Osteocyte (in vitro differentiated cells): ENCODE measurements at places on chromosomes 5 and 9. TPM values are rescaled to one million over a fixed set of nuclear protein-coding genes. Genes with fewer than 3 reads are reported as not detected.
A peak's percentile ranks its signal among the peaks of the same experiment; 100 is the strongest.

DNA sequence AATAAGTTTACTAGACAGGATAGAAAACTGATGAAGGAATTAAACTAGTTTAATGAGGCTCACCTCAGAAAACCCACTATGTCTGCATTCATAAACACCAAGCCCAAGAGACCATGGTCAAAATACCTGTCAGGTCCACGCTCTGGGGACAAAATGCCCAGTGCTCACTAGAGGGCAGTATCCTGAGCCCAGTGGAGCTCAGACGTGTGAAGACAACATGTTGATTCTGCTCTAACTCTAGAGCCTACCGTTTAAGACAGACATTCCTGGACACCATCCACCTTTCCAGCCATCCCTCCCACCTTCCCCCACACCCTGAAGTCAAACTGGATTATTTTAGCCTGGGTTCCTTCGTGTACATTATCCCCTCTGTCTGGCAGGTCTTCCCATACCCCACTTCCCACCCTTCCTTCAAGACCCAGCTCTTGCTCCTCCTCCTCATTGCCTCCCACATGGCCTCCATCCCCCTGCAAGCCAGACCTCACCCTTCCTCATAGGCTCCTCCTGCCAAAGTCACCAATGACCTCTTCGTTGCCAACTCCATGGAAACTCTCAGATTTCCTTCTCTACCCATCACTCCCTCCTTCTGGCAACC lies 142.3 kb upstream of the FSTL4 start:
- peak; percentile 49 for DNase-seq

DNA sequence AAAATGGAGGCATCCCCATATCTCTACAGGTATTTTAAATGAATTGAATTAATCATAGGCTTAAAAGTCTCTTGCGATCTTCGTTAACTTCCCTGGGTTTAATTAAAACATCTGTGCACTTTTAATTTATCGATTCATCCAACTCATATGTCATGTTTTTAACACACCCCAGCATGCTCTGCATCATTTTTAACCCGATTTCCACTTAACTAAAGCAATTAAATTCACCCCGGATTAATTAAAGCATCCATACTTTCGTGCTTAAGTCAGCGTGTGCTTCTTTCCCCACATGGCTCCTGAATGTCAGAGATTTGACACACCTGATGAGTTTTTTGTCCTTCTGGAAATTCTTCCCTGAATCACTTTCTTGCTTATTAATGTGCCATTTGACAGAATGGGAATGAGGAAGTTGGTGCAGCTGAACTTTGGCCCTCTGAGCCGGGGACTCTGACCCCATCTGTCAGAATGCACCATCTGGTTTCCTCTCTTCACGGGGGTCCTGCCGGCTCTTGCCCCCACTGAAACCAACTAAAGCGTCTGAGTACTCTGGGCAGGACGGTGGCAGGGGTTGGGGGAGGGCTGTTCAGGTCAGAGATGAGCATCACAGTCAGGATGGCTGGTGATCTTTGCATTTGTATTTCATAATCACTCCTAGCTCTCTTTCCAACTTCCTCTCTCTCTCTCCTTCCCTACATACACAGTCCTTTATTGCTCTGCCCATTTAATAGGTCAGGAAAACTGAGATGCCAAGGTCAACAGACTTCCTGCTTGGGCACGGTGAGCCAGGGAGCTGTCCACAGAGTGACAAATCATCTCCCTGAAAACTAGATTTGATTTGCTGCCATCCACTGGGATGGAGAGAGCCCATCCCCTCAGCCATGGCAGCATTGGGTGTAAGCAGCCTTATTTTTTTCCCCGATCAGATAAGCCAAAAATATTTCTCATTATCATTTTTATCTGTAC lies 180.3 kb upstream of the WWC1 start:
- DNase-seq: no peak

DNA sequence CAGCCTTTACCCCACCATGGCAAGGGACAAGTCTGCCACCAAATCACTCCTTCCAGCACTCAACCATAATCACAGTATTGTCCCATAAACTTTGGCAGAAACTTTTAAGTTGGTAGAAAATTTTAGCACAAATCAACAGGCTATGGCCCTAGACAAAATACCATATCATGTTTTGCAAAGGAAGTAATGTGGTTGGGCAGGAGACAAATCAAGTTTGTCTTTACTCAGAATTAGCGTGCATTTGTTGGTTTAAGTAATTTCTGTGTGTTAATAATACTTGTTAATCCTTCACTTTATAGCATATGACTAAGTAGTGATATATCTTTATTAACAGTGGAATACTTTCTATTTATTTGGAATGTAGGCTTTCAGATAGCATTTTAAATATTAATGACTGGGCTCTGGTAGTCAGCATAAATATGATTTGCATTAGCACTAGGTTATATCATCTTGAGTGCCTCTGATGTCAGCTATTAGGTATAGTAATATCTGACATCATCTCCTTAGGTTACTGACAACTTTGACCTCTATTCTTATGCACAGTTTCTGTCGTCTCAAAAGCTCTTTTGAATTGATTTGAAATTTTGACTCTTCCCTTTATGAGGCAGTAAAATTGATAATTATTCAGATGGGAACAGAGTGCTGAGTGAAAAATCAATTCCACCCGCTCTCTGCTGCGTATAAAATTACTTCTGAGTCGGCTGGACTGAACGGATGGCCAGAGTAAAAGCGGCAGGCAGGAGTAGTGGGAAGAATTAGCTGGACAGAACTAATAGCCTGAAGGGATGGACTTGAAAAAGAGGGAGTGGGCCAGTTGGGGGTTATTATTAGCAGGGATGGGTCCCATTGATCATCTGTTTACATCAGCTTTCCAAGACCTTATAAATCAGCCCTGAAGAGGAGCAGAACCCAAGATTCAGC lies 40.1 kb upstream of the TLX3 start:
- DNase-seq: no peak

DNA sequence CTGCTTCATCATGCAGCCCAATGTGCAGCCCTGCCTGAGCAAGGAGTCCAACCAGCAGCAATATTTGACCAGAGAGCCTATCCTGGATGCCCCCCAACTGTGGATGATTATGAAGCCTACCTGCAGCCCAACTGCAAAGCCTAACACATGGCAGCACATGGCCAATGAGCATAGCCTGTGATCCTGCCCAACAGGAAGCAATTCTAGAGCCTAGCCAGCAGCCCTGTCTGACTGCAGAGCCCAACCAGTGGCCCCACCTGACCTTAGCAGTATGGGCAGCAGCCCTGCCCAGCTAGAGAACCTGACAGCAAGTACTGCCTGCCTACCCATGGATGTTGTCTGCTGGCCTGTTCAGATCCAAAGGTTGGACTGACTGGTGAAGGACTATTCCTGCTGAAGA lies 97.3 kb upstream of the SH3GL2 start:
- no peak for DNase-seq

GRCh38 chr5:150517272-150518152 lies 9.6 kb downstream of the NDST1 start:
- no peak for DNase-seq

DNA sequence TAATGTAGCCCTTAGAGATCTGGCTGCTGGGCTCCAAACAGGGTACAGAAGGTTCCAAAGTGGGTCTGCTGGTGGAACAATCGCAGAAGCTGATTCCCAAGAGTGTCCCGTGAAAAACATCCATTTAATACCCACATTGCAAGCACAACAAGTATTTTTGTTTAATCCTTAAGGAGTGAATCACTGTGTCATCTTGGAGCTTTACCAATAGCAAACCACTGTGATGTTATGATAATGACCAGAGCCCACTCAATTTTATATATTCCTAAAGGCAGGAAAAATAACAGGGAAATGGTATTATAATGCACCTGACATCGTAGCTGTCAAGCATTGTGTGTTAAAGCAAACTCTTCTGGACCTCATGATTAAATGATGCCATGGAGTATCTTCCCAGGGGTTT lies 291.9 kb downstream of the FBXL7 start:
- DNase-seq: no peak

DNA sequence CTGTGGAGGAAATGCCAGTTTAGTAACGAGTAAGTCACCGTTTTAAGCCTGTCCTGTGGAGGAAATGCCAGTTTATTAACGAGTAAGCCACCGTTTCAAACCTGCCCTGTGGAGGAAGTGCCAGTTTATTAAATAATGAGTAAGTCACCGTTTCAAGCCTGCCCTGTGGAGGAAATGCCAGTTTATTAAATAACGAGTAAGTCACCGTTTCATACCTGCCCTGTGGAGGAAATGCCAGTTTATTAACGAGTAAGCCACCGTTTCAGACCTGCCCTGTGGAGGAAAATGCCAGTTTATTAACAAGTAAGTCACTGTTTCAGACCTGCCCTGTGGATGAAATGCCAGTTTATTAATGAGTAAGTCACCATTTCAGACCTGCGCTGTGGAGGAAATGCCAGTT lies 18.9 kb upstream of the PDCD6 start:
- no peak for DNase-seq

- no peak for DNase-seq
Observed at GRCh38 chr5:135571066-135571609, 7.7 kb downstream of the CXCL14 start.

- peak; percentile 78 for DNase-seq
Observed at GRCh38 chr5:133612249-133612860, at the start of gene FSTL4. Gene FSTL4, minus strand, starts transcription at chr5:133612541.

DNA sequence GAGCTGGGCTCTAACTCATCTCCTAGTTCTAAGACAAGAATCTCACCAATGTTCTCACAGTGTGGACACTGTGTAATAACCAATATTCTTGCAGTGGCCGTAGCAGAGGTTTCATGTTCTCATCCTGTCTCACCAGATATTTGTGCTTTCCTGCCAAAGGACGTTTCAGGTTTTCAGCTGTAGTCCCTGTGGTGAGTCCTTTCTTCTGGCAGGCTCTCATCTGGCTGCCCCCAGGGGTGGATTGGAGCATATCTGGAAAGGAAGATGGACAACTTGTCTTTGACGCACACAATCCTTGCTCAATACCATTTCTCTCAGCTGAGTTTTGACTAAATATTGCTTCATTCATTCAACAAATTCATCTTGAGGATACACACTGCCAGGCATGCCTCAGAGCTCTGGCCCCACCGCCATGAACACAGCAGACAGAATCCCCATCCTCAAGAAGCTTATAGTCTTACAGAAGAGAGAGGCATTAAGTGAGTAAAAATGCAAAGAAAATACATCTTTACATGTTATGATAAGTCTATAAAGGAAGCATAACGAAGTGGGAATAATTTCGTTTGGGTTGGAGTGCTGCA lies 33.8 kb upstream of the NEURL1B start:
- DNase-seq: no peak

GRCh38 chr9:112007575-112008240 lies 111.1 kb downstream of the UGCG start:
- DNase-seq: no peak

DNA sequence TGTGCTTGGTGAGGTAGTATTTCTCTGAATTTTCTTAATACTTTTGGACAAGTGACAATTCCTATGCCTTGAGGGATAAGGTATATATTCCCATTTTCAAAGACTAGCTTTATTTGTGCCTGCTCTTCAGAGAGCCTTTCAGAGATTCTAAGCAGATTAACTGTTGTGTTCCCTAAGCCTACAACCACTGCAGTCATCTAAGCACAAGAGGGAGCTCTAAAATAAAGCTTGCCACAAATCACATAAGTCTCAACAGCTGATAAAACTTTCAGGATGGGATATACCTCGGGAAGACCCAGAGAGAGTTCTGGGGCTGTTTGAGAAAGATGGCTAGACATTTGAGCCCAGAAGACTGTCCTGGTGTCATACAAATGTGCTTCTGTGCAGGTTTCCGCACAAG lies 157.3 kb downstream of the CYLC2 start:
- DNase-seq: no peak

- no peak for DNase-seq
Observed at GRCh38 chr5:108786806-108787483, 39.2 kb downstream of the FER start.

DNA sequence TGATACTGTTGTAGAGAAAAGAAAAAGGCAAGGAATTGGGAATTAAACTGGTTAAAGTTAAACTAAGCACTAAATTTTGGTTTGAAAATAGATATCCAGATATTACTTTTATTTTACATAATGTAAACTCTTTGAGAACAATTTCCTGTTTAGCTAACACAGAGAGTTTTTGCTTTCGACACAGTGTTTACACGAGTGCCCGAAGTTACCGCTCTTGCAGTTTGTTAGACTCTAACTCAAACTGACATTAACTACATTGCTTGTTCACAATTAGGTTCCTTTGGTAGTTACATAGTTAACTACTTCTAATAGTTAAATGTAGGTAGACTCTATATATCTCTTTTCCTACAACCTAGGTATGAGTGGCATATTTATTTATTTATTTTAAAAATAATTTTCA lies 117.1 kb upstream of the CHD1 start:
- DNase-seq: no peak

- DNase-seq: peak; percentile 80
Observed at GRCh38 chr9:91033797-91034196, 232.2 kb downstream of the SYK start.

- no peak for DNase-seq
Observed at GRCh38 chr5:6700685-6701355, 12.4 kb upstream of the TENT4A start.

- no peak for DNase-seq
Observed at GRCh38 chr5:58828258-58828657, 245.4 kb downstream of the RAB3C start.

- no peak for DNase-seq
Observed at GRCh38 chr5:14614490-14614889, 32.9 kb downstream of the OTULINL start.

DNA sequence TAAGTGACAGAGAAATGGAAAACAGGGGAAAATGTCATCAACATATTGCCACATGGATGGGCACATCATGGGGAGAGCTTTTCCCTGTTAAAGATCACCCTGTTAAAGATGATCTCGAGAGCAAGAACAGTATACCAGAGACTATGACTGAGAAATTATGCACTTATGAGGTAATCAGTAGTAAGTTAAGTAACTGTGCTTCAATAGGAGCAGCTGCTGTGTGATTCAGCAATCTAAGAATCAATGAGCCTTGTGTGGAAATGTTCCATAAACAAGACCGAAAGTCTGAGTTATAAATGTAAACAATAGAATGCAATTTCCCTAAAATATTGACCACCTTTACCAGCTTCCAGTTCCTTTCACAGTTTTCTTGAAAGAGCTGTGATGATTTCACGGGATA lies 582.3 kb downstream of the CAAP1 start:
- no peak for DNase-seq

The LCN1 gene
- not detected in 2 replicates for total RNA-seq

The TPPP gene
- 0.13 and 0.16 TPM in 2 replicates for total RNA-seq

The UBE2QL1 gene
- not detected in 2 replicates for total RNA-seq

The INSL4 gene
- not detected in 2 replicates for total RNA-seq

The IL9 gene
- not detected in 2 replicates for total RNA-seq

The JMY gene
- total RNA-seq: 19.1 and 19.5 TPM in 2 replicates

The SPATA31D4 gene
- total RNA-seq: not detected in 2 replicates

The DAPK1 gene
- 294 and 304 TPM in 2 replicates for total RNA-seq

The PLEKHG4B gene
- total RNA-seq: 3.8 and 4.5 TPM in 2 replicates
